ENCODE measurements at places on chromosomes 3 and 15. TPM values are rescaled to one million over a fixed set of nuclear protein-coding genes. Genes with fewer than 3 reads are reported as not detected.

The ROPN1 gene
- total RNA-seq = not detected

The KLHL40 gene
- 38.8 TPM for total RNA-seq

The CYP8B1 gene
- total RNA-seq = 0.35 TPM

The GOLGA8M gene
- 3.7 TPM for total RNA-seq

The SH3GL3 gene
- total RNA-seq = 4.3 TPM
